ENCODE measurements at places on chromosomes 12 and 14. TPM values are rescaled to one million over a fixed set of nuclear protein-coding genes. Genes with fewer than 3 reads are reported as not detected.

TC2N gene
- total RNA-seq, result 72.6 TPM

GLIPR1L1 gene
- not detected for total RNA-seq

DNA sequence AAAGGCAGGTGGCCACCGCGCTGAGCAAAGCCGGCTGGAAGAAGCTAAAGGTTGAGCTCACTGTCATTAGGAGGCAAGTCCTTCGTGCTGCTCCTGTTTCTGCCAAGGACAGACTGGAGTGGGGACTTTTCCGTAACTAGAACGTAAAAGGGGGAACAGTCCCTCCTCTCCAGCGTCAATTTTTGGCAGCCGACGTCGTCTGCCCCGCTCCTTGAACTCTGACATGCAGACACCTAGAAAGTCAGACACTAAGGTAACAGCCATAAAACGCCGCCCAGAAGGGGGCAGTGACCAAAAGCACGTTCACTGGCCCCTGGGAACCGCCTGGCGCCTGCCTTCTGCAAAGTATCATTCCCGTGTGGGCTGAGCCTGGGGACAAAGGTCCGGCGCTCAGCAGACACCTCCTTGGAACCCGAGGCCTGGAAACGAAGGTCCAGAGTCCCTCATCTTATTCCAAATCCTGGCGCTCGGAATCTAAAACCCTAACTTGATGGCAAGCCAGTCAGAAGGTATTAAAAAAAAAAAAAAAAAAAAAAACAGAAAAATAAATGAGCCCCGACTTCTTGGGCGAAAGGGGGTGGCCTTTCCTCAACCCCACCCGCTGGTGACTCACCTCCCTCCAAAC, 1.1 kb upstream of the LRP1 start:
- DNase-seq, result peak; percentile 89

GRCh38 chr14:61406675-61407074, 85.3 kb downstream of the PRKCH start:
- no peak for DNase-seq

LTBR gene
- 42.4 TPM for total RNA-seq

DNA sequence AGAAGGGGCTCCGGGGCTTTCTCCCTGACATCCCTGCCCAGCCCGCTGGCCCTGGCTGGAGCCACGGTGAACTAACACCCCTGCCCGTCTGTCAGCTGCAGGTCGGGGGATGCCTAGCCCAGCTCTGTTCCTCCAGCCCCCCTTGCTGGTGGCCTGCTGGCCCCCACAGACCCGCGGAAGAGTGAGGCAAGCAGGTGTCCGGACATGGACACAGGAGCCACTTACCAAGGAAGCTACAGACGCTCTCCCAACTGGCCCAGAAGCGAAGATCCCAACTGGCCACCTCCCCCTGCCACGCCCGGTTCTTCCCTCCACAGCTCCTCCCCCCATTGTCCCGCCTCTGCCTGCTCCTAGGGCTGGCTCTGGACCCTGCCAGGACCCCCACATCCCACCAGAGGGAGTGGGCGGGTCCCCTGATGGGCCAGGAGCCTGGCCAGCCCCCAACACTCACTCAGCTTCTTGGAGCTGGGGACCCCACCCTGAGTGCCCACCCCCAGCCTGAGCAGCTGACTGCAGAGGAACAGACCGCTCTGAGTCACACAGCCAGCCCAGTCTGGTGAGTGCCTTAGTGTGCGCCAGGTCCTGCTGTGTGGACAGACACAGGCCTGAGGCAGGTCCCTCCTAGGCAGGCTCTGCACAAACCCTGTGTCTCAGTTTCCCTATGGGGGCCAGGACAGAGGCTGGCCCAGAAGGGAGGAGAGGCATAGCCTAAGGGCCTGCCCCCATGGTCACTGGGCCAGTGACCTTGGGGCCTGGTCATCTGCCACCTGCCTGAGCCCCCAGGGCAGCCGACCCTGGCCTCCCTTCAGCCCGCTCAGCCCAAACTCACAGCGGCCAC, 7.7 kb downstream of the AHNAK2 start:
- DNase-seq, result peak; percentile 66

DNA sequence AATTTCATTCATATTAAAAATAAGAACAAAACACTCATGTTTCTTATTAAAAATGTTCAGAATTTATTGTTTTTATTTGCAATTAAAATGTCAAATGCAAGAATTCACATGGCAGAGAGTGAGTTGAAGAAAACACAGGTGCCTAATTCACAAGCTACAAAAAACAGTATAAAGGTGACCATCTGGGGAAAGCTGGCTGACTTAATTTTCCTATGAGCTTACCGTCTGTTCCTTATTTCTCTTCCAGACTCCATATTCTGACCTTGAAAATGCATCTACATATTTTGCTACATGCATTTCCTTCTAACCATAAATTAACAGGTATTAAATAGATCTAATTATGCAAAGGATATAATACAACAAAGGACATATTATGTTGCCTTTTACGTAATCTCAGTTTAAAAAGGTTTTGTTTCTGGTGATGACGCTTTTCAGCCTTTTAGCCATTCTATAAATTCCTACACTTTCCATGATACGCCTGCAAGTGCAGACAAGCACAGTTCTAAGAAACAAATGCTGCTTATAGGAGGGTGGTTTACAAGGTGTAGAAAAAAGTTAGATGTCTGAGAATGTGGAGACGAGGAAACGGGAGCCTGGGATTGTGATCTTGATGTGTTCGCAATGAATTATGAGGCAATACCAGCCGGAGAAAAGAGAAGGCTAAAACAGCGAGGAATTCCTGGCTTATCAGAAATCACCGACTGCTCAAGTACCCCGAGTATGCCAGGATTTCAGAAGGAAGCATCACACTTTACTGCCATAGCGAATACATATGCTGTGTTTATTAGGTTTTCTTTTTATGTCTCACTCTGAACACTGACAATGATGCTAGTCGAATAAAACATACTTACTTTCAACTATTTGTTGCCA, 24.6 kb downstream of the LIN7A start:
- no peak for DNase-seq

GRCh38 chr14:90523544-90523943, 126.7 kb downstream of the CALM1 start:
- no peak for DNase-seq

DNA sequence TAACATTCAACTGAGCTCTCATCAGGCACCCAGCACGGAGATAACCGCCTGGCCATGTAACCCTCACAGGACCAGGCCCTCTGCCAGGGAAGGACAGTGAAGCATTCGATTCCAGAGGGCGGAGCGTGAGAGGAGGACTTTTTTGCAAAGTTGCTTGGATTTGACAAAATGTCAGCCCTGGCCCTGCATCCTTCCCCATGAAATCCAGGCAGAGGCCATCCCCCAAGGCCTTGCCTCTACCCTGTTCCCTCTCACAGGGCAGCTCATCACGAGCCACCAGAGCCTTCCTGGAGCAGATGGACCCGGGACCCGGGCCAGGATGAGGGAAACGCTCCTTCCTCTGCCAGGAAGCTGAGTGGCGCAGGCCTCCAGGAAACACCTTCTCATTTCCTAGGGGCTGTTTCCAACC, 17.0 kb downstream of the CAMKK2 start:
- no peak for DNase-seq

DNA sequence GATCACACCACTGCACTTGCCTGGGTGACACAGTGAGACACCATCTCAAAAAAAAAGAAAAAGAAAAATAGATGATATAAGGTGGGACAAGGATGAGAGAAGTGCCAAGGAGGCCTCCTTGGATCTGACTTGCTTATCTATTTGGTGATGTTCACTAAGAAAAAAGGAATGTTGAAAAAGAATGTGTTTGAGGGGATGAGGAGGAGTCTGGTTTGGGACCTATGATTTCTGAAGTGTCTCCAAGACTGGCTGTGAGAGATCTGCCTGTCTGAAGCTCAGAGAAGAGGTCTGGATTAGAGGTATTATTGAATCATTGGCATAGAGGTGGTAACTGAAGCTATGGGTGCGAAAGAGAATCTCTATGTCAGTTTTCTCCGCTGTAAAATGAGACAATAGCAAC, 42.8 kb downstream of the BCAT1 start:
- no peak for DNase-seq

IL22 gene
- not detected for total RNA-seq

HRK gene
- total RNA-seq, result not detected

ADAMTS20 gene
- 0.36 TPM for total RNA-seq

KLHL33 gene
- not detected for total RNA-seq

- DNase-seq, result peak; percentile 55
These were observed 3.8 kb upstream of the SCARB1 start for GRCh38 chr12:124867401-124867930.

GRCh38 chr12:6563448-6564050, 4.5 kb downstream of the NOP2 start:
- peak; percentile 70 for DNase-seq

GRCh38 chr14:31410048-31410650, 10.2 kb downstream of the HEATR5A start:
- no peak for DNase-seq

DNA sequence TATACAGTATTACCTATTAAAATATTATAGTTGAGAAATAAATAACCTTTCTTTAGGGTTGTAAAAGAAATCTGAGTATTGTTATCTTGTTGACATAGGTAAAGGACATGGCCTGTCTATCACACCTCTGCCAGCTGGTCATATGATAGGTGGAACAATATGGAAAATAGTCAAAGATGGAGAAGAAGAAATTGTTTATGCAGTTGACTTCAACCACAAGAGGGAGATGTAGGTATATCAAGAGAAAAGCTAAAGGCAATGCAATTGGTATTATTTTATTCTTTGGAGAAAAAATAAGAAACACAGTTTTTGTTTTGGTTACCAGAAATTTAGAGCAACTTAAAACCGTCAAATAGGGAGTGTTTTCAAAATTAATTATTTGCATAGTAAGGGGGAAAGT, 13.5 kb downstream of the CPSF2 start:
- peak; percentile 43 for DNase-seq

KRT77 gene
- not detected for total RNA-seq

DNA sequence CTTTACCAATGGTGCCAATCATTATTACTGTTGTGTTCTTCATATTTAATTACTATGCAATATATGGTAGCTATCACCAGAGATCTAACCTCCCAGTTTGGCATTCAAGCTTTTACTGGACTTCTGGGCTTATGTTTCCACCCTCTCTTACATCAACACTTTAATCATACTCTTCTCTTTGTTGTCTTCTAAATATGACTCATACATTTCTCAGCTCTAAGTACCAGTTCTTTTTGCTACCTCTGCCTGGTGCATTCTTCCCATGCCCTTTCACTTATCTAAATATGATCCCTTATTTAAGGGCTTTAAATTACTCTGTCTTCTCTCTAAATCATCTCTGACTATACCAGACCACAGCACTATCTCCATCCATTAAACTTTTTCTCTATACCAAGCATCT, 246.1 kb upstream of the CCDC196 start:
- DNase-seq, result no peak

DNA sequence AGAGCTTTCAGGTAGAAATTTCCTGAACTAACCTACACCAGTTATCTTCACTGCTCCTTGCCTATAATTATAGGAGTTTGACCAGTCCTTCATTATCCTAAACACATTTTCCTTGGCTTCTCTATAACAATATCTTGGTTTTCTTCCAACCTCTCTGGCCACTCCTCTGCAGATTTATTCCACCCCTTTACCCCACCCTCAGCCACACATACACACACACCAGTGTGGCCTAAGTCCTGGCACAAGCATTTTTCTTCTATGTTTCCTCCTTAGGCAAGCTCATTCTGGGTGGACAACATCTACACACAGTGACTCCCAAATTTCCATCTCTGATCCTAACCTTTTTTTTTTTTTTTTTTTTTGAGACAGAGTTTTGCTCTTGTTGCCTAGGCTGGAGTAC, 25.1 kb downstream of the CDK17 start:
- DNase-seq, result no peak

GRCh38 chr12:55652352-55652751, 15.7 kb downstream of the OR10P1 start:
- no peak for DNase-seq

- no peak for DNase-seq
These were observed 1861.7 kb upstream of the SEL1L start for GRCh38 chr14:83395321-83395720.

ERP27 gene
- total RNA-seq, result 48.0 TPM

GALNT9 gene
- total RNA-seq, result 2.2 TPM

DNA sequence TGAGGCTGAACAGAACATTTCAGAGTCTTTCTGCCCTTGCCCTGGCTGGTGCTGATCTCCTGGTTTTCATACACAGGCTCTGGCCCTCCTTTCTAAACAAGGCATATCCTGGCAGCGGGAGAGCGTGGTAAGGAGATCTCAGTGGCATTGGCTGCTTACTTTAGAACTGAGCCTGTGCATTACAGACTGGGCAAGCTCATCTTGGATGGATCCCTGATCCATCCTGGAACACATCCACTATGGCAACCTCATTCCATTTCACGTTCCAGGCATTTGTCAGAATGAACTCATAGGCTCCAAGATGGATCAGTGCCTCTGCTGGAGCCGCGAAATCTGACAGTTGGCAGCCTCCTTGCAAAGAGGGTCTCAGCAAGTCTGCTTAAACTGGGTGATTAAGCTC, 224.5 kb upstream of the PELI2 start:
- no peak for DNase-seq

DNA sequence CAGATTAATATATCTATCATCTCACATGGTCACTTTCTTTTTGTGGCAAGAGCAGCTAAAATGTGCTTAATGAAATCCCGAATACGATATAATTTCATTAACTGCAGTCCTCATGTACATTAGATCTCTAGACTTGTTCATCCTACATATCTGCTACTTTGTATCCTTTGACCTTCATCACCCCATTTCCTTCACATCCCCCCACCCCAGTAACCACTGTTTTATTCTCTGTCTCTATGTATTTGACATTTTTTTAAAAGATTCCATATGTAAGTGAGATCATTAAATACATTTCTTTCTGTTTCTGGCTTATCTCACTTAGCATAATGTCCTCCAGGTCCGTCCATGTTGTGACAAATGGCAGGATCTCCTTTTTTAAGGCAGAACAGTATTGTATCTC, 23.0 kb upstream of the ST8SIA1 start:
- no peak for DNase-seq

- no peak for DNase-seq
These were observed 30.4 kb downstream of the KANSL2 start for GRCh38 chr12:48651681-48652080.

A2ML1 gene
- 1.1 TPM for total RNA-seq

- DNase-seq, result no peak
These were observed 16.2 kb upstream of the SMARCC2 start for GRCh38 chr12:56205445-56205844.

PLEKHA5 gene
- total RNA-seq, result 39.7 TPM

GRCh38 chr12:27571463-27571862, 47.5 kb downstream of the PPFIBP1 start:
- no peak for DNase-seq

DNA sequence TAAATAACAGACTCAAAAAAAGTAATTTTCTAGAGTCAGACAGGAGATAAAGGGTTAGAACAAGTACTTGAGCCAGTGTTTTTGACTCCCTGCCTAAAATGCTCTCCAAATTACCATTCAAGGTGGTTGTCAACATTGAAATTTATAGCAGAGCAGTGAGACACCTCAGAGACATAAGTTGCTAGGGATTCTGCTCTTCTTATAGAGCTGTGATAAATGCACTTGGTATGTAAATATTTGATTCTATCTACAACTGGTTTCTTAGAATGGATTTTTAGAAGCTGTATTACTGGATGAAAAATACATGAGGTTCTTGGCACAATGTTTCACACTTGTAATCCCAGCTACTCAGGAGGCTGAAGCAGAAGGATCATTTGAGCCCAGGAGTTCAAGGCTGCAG, 83.9 kb upstream of the OSBPL8 start:
- no peak for DNase-seq

All from hepatocyte (in vitro differentiated cells).